ENCODE measurements at places on chromosomes 16 and 17.

DNA sequence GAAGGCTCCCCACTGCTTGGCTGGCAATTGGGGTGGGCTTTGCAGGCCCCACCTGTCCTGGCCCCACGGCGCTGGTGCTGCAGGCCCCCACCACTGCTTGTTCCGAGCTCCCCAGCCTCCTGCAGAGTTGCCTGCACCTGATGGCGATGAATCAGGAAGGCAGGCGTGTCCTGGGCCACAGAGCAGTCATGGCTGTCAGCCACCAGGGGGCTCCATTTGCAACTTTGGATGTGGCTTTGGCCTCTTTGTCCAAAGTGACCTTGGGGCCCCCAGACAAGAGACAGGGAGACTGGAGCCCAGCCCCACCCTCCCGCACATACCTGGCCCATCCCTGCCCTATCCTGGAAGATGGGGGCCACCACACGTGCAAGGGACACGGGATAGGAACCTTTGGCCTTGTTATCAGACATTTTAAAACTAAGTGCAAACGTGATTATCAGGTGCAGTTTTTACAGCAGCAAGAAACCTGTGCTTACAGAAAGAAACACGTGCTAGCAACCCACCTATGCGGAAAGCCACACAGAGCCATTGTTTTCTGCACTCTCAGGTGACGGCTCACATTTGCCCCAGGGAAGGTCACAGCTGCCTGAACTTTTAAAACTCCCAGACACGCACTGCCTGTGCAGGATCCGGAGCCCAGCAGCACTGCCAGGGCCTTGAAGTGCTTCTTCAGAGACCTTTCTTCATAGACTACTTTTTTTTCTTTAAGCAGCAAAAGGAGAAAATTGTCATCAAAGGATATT lies at the start of gene DNASE1:
Gene DNASE1 (plus strand): TSS at position 443 of the 743 bp plus-strand sequence. CDS start 683 bp downstream, outside the sequence.
- peak; percentile 32 for DNase-seq

DNA sequence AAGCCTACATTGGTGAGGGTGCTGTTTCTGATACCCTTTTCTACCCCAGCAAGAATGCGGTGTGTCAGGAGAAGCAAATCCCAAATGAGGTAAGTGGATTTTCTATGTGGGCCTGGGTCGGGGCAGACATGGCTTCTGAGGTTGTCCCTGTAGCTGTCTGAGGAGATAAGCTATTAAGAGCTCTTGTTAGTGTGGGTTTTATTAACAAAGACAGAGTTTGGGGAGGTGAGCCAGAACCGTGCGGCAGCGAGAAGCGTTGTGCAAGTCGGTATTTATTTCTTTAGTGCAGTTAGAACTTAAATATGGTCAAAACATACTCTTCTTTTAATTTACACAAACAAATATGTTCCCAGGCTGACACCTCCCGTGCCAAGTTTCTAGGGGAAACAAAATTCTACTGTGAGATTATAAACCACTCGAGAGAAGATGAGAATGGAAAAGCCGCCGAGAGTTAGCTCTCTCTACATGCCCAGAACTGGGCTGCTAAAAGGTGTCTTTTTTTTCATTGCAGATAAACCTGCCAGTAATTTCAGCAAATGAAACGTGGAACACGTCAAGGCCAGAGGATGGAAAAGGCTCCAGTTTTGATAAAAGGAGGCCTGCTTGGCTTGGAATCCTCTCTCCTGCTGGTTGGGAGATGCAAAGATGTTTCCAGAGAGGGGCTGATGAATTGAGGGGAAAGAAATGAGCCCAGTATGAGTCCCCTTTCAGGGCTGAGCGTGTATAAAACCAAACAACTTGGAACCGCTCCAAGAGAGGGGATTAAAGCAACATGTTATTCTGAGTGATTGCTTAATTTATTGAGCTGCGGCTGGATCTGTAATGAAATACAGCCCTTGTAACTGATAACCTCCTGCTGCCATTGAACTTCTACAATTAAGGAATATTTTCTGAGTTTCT lies 254.6 kb downstream of the MRTFB start:
- no peak for DNase-seq

- no peak for DNase-seq
Observed at GRCh38 chr17:51044976-51045375, 75.7 kb downstream of the SPAG9 start.

DNA sequence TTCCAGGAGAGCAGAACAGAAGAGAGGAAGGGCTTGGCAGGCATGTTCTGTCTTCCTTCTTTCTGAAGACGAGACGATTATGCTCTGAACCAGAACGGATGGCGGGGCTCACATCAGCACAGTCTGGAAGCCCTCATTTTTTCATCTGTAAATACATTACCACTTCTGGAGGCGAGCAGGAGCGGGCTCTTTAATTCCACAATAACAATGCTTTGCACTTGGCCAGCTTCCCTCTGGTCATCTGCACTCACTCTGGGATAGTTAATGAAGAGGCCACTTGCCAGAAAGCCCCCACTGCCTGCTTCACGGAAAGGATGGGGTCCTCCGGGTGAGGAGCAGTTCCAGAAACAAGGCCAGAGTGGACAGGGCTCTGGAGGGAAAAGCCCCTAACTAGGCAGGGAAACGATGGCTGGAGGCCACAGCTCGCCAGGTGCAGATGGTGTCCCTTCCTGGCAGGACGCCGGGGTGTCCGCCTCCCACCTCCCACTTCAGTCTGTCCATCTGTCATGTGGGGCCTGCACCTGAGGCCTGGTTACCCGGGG lies 13.1 kb upstream of the BCAR1 start:
- no peak for DNase-seq

DNA sequence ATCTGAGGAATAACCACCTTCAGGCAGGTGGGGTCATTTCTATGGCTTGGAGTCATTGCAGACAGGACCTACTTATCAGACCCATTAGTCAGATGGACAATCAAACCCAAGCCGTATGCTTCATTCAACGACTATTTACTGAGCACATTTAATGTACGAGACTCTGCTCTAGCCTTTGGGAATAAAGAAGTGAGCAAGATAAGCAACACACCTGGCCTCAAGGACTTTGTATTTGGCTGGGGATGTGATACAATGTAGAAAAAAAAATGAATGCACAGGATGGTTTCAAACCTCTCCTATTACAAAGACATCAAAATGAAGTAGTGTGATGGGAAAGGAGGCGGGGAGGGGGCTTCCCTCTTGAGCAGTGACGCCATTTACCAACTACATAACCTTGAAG lies 311.7 kb downstream of the PMP22 start:
- no peak for DNase-seq

GRCh38 chr16:58120234-58120633 lies 8.9 kb downstream of the CFAP20 start:
- no peak for DNase-seq

GRCh38 chr16:85286066-85286831 lies 174.0 kb upstream of the CIBAR2 start:
- no peak for DNase-seq

DNA sequence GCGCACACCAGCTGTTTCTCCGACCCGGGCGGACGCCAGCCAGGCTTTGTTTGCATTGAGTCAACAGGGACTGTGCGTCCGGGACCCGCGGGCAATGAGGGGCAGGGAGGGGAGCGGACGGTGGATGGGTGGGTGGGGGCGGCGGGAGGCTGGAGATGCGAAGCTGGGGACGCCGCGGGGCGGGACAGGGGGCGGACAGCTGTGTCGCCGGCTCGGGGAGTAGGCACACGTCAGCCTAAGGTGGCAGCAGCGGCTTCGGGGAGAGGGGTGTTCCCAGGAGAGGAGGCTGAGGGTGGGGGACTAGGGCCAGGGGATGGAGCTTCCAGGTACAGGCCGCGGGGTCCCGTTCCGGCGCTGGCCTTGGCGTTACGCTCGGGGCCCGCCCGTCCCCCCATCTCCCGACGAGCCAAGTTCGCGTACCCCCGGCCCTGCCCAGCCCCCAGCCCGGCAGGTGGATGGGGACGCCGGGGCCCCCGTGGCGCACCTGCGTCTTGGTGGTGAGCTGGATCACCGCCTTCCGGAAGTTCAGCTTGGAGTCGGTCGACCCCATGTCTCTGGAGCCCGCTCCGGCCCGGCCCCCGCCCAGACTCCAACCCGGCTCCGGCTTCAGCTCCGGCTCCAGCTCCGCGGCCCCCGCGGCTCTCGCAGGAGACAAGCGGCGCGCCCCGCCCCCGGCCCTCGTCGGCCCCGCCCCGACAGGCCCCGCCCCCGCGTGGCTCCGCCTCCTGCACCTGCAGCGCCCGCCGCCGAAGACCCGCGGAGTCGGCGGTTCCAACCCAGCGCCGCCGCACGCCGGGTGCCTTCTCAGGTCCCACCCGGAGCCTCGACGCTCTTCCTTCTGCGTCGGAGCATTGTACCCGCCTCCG lies at the start of gene HID1:
Gene HID1 (minus strand): TSS at position 653 of the 866 bp plus-strand sequence. CDS start 103 bp downstream, at position 550.
- DNase-seq: peak; percentile 79
